Posterior vena cava (tissue), 2 donors: ENCODE measurements at places on chromosomes 3 and 15.

DNA sequence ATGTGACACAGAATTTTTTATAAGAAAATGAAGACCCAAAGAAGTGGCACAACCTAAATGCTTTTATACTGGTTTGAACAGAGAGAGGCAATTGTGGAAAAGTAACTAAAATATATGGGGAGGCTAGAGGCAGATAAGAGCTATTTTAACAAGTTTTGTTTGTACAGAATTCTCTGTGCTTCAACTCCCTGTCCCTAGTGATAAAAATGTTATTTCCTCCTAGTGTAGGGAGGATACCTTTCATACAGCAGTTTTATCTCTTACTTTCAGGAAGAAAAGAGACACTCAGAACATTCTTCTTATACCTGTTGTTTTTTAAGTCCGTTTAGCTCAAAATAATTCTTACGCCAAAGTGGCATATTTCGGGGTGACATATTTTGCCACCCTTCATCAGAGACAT, 21.2 kb upstream of the ZNF639 start:
- DNase-seq: no peak

DNA sequence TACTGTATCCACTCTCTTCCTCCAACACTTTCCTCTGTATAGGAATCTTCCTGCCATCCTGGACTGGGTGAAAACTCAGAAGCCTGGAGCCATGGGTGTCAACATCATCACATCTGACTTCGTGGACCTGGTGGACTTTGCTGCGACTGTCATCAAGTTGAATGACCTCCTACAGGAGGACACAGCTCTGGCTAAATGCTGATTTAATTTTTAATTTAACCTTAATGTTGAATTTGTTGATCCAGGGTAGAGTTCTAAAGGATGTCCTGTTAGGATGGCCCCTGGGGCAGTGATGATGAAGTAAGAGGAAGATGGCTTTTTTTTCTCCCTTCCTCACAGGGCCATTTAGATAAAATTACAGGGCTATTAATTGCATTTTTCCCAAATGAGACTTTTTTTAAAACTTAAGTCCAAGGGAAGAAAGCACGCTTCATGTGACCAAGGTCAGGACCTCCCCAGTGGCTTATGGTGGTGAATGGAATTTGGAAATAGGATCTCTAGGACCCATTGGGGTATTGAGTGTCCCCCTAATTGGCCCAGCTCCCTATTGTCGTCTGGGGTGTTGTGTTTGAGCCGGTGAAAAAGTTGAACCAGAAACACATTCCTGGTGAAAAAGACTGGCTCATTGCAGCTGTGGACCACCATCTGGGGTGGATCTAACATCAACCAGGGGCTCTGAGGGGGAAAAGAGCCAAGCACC, 125.7 kb upstream of the ZBED2 start:
- DNase-seq: no peak

DNA sequence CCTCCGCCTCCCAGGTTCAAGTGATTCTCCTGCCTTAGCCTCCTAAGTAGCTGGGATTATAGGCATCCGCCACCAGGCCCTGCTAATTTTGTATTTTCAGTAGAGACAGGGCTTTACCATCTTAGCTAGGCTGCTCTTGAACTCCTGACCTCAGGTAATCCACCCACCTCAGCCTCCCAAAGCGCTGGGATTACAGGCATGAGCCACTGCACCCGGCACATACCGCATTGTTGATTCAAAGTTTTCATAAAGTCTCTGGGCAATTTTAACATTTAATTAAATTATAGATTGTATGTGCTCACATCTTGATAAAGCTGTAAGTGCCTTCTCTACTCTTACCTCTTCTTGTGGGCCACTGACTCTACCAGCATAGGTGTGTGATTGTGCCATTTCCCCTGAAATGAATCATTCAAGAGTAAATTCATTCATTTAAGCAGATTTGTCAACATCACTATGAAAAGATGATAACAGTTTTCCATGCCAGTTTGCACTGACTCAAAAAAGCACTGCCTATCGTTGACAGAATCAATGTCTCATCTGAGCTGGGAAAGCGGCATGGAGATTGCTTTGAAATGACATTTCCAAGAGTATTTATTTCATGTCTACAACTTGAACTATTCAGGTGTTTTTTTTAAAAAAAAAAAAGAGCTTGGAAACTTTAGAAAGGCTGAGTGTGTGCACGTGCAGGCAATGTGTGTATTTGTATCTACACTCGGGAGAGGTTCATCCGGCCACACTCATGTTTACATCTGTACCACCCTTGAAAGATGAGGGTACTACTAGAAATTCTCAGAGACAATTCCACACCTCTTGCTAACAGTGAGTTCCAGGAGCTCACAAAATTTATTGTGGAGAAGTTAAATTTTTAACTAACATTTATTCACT, 3.5 kb downstream of the BCL2A1 start:
- DNase-seq: no peak

DNA sequence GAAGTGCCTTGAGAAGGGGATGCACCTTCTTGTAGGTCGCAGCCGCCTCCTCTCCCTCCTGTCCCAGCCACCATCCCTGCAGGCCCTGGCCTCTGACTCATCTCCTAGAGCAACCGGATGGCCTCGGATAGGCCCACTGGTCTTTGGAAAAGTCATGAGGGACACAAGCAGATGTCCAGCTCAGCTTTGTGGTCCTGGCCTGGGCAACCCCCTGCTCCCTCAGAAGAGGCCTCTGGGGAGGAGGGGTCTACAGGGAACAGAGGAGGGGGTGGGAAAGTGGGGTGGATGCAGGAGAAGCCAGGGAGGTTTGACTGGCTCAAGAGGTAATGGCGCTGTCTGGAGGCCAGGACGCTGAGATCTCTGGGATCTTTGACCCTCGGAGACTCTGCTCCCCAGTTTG, 259.2 kb upstream of the TLE3 start:
- peak; percentile 54 for DNase-seq

GRCh38 chr15:63517202-63517601, 12.8 kb downstream of the USP3 start:
- DNase-seq: no peak
